ENCODE measurements at places on chromosomes 11 and 22. TPM values are rescaled to one million over a fixed set of nuclear protein-coding genes. Genes with fewer than 3 reads are reported as not detected.
A peak's percentile ranks its signal among the peaks of the same experiment; 100 is the strongest.

DNA sequence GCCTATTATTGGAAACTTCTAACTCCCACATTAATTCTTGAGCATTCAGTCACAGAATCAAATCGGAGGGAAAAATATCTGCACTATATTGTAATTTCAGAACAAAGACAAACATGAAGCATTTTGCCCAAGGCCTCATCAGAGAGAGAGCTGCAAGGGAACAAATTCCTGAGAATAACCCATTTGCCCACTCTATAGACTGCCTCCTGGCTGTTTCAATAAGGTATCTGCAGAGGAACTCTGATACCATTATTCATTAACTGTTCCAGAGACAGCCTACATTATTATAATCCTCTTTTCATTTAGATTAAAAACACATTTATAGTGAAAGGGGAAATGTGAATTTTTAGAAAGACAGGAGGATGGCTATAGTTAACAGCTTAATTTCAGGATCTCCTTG, 663.9 kb downstream of the DLG2 start:
- DNase-seq = no peak

DNA sequence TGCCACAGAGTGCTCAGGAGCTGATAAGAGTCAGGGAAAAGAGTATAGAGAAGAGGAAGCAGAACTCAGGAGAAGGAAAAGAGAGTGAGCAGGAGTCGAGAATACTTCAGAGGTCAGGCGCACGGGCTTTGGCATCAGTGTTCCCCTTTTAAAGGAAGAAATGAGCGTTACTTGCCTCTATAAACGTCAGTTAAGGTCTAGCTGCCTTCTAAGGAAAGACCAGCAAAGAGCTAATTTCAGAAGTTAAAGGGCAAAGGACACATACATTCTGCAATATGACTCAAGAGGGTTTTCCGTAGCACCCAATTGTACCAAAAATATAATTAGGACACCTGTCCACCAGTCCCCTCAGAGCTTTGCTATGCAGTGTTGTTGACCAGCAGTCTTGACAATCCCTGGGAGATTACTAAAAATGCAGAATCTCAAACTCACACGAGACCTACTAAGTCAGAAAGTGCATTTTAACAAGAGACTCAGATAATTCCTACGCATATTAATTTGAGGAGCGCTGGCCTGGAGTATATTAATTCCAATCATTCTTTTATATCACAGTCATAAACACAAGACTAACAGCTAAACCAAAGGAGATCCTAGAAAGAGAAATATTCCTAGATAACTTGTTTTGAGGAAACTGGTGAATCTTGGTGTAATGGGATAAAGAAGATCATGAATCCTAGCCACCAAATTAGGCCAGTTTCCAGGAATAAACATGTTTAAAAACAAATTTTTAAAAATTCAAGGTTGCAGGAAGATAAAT, 249.0 kb downstream of the CADM1 start:
- DNase-seq = no peak

DNA sequence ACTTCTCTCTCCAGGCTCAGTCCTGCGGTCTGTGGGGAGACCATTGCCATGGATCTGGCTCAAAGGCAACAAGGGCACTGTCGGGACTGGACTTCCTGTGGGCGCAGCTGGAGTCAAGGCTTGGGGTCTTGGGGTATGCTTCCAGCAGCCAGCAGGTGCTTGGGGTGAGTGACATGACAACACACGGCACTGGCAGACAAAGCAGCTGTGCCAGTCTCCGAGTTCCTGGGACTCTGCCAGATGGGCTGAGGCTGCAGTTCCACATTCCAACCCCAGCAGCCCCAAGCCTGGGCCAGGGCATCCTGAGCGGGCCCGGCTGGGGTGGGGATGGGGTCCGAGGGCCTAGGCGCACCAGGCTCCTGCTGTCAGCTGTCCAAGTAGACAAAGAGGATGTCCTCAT, 12.3 kb downstream of the GUCD1 start:
- no peak for DNase-seq

DNA sequence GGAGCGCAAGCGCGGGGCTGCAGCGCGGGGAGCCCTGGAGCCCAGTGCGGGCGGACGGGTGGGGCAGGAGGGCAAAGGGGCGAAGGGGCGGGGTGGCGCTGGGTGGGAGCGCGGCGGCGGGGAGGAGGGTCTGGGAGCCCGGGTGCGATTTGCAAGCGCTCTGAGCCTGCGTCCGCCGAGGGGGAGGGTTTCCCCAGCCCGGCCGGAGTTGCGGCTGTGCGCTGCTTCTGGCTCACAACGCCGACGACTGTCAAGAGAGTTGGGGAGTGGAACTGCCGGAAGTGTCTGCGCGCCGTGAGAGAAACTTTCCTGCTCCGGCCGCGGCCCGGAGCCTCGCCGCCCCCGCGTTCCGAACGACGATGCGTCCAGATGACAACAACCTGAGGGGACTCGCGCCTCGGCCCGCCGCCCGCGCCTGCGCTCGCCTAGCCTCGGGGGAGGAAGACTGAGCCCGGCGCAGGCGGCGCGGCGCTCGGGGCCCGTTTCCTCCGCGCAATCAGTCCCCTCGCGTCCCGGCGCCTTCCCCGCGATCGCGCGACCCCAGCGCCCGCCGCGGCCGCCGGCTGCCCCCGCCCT, at the start of gene ARHGAP42:
TSS of gene ARHGAP42 (plus strand) at position 235 of the 576 bp plus-strand sequence. CDS start 391 bp downstream, outside the sequence.
- DNase-seq = peak; percentile 82

GRCh38 chr11:61964058-61964665, 3.3 kb downstream of the FTH1 start:
- DNase-seq = no peak

GRCh38 chr11:96309016-96309642, 33.9 kb downstream of the MAML2 start:
- no peak for DNase-seq

GRCh38 chr22:19721330-19722177, 1.8 kb upstream of the GP1BB start:
- peak; percentile 23 for DNase-seq

CCDC88B gene
- total RNA-seq = 9.2 TPM

TMEM151A gene
- total RNA-seq = 0.86 TPM

SLC25A45 gene
- total RNA-seq = 4.1 TPM

CLMP gene
- total RNA-seq = 38.6 TPM
